CD4-positive, alpha-beta T cell treated with Interleukin-12 subunit alpha and Interleukin-12 subunit beta, for 1 hour (primary cell): ENCODE measurements at places on chromosomes 11 and 22.

GRCh38 chr22:40954113-40954512 is 2.9 kb downstream of the RBX1 start:
- DNase-seq: no peak

DNA sequence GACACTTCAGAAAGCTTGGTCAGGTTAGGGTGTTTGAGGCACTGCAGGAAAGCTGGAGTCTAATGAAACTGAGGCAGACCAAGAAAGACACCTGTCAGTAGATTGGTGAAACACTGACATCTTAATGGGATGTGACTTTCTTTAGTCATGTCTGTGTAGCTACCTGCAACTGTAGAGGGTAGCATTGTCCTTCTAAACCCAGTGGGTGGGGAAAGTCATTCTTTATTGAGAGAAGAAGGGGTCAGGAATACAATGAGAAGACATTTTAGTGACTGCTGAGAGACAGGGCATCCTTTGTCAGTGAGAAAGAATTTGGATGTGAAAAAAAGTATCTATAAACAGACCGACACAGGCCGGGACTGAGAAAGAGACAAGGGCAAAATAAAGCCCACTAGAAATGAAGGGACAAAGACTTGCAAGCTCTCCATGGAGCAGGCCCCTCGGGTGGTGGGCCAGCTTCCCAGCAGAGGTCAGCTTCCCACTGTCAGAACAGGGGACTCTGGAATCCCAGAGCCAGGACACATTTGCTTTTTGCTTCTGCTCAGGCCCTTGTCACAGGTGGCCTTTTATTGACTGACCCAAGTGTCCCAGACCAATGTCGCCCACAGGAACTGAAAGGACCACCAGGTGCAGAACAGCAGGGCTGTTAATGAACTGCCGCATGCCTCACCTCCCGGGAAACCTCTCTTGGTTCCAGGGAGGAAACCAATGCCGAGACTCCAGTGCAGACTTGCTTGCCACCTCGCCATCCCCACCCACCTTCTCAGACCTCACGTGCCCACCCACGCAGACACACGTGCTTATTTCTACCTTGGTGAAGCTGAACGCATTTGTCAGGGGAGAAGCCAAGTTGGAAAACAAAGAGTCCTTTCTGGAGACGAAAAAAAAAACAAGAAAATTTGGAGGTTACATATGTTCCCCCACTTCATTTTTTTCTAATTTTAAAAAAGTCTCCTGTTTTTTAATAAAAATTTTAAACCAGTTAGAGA is 212.8 kb downstream of the TENM4 start:
- DNase-seq: no peak

DNA sequence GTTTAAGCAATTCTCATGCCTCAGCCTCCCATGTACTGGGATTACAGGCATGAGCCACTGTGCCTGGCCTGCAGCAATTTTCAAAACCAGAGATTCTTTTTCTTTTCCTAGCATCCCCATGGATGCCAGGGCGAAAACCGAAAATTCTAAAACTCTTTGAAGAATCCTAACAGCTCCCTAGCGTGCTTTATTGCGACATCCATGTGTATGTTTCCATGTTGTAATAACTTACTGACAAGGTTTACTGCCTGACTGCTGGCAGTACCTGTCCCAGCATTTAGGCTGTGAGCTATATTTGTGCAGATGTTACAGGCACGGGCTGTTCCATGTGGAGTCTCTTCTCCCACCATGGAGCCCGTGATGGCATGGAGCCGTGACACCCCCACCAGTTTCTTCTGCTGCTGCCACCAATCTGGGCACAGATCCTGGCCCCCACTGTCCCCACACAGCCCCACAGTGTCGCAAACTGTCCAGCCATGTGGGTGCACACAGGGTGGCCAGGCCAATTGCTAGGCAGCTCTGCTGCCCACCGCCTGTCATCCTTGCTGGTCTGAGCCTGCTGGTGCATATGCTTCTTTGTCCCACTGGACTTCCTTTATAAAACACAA is 7.1 kb upstream of the TAB1 start:
- DNase-seq: no peak

GRCh38 chr11:131913267-131913666 is 542.9 kb downstream of the NTM start:
- DNase-seq: no peak

DNA sequence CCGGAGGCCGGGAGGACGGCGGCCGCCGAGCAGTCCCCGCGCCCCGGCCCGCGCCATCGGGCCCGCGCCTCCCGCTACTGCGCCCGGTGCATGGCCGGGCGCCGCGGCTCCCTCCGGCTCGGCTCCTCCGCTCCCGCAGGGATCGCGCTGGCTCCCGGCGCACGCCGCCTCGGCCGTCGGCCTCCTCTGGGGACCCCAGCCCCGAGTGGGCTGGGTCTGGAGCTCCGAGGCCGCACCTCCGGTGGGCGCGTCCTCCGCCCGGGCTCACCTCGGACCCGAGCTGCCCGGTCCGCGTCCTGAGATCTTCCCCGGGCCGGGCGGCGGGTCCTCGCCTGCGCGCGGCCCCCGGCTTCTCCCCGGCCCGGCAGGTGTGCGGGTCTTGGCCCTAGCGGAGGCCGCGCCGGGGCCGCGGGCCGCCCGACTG is 251 bp downstream of the SHISA8 start:
- no peak for DNase-seq

- no peak for DNase-seq
Observed at GRCh38 chr11:69040581-69041260, 8.0 kb upstream of the TPCN2 start.

GRCh38 chr11:6721343-6721742 is 38.2 kb upstream of the MRPL17 start:
- no peak for DNase-seq

DNA sequence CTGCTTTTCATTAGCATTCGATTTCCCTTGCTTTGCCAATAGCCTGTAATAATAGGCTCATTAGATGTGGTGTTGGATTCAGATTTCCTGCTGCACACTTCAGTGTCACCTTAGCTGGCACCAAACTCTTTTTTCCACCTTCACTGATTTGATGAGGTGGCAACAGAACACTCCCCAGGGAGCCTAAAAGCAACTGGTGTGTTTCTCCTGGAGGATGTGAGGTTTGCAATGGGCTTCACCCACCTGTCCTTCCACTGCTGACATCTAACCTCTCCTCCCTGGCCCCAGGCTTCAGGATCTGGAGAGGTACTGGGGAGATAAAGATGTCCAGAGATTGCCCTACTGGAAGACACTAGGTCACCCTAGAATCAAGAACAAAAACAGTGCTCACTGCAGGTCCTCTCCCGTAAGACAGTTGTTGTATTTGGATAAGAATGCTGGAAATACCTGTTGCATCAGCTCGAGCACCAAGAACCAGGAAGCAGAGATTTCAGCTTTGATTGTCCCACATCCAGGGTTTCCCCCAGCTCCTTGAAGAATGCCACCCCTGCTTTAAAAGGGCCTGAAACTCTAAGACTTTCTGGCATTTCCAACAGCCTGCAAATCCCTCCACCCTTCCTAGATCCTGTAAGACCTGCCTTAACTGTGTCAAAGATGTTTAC is 96.9 kb downstream of the SLC1A2 start:
- no peak for DNase-seq

DNA sequence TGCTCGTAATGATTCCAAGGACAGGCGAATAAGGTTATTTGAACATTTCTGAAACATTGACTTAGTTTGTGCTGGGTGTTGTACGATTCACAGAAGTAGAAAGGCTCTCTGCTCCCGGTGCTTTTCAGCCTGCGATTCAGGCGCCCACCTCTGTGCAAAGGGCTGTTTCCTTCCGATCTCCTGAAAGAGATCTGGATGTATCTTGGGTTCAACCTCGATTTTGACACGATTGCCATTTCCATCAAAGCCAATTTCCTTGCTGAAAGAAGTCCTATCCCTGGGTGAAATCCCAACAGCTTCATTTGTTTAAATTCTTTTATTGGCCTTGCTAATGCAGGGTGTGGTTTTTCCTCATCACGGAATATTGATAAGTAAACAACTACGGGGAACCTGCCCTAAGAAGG is 1.1 kb upstream of the ZC3H12C start:
- no peak for DNase-seq

- DNase-seq: no peak
Observed at GRCh38 chr22:28907311-28908008, 24.1 kb downstream of the ZNRF3 start.

DNA sequence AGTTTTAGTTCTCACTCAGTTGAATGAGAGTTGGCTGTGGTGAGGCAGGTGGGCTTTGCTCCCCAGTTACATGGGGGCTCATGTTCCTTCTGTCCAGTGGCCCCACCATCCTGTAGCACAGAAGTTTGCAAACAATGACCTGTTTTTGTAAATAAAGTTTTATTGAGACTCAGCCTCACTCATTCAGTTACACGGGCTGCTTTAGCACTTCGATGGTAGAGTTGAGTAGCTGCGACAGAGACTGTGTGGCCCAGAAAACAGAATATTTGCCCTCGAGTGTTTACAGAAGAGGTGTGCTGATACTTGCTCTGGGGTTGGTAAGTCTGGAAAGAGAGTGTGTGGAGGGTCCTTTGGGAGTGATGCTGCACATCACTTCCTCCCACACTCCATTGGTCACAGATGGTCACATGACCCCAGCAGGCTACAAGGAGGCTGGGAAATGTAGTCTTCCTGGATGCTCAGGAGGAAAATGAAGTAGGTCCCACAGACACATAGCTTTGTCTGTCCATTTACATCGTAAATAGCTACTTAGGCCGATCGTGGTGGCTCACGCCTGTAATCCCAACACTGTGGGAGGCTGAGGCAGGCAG is 34.6 kb downstream of the IFT27 start:
- no peak for DNase-seq

DNA sequence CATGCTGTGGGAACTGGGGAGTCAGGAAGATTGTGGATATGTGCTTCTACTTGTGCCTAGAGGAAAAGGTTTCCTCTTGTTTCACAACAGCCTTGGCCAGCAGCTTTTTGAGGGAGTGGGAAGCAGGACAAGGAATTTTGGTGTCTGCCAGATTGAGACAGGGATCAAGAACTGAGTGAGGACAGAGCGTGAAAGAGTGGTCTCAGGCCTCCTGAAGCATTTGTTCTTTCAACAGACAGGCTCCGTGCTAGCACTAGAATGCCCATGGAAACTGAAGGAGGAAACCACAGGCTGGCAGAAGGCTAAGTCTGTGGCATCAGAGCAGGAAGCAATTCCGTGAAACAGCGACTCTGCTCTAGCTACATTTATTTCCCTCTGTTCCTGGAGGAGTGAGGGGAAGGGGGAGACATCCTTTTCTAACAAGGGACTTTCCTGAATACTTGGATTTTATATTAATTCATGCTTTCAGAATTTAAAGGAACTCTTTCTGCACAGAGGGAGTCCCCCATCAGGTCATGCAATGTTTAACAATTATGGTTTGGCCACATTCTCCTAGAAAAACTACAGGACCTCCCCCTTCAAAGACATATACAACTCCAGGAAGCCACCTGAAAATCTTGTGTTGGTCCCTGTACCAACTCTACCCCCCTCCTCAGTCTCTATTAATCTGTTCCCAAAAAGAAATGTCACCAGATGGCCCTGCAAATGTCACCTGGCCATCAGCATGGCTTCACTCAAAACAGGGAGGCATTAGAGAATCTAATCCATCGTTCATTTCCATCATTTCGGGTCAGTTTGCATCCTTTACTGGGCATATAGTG is 96.1 kb downstream of the SYT9 start:
- no peak for DNase-seq

GRCh38 chr11:123191939-123192338 is 3.1 kb downstream of the CLMP start:
- no peak for DNase-seq

DNA sequence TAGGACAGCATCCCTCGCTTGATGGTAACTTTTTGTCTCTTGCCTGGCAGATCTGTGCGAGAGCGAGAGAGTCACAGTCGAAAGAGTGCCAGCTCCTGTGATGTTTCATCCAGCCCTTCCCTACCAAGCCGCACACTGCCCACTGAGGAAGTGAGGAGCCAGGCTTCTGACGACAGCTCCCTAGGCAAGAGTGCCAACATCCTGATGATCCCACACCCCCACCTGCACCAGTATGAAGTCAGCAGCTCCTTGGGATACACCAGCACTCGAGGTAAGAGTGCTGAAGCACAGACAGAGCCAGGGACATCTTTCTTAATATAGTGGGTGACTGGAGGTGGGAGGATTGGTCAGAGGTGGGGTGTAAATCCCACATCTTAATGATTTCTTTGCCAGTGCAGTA is 61.1 kb downstream of the DEPDC5 start:
- no peak for DNase-seq

- DNase-seq: no peak
Observed at GRCh38 chr22:41555325-41555982, 5.4 kb upstream of the CSDC2 start.

DNA sequence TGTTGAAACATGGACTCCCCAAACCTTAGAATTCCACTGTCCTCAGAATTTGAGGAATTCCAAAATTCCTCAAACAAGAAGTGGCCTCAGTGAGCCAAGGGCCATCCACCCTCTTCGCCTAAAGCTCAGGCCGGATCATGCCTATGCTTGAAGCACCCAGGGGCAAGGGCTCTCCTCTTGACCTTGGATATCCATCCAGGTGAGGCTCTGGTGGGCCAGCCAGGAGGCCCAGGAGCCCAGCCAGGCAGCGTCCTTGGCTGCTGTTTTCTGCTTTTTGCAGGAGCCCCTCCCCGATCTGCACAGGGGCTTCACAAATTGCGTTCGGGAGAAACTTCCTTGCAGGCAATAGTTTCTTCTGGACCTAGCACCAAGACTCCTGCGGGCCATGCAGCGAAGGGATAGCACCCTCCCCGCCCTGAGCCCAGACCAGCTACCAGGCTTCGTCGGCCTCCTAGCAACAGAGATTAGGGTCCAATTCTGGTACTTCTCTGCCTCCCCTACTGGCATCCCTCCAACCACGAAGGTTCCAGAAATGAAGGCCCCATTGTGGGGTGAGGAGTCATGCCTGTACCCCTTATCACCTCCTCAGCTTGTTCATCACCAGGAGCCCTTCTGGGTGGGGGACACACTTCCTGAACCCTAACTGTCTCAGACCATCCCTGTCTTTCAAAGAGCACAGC is 2.0 kb downstream of the PHLDA2 start:
- no peak for DNase-seq

- no peak for DNase-seq
Observed at GRCh38 chr11:98955551-98955950, 65.2 kb upstream of the CNTN5 start.

DNA sequence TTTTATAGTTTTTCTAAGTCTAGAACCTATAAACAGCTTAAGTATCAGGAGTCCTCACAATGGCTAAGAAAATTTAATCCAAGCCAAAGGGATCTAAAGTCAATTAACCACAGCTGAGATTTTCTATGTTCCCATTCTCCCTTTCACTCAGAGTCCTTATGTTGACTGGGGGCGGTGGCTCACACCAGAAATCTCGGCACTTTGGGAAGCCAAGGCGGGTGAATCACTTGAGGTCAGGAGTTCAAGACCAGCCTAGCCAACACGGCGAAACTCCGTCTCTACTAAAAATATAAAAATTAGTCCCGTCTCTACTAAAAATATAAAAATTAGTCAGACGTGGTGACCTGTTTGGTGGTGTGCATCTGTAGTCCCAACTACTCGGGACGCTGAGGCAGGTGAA is 6.9 kb downstream of the RDX start:
- DNase-seq: no peak
